Activated CD8-positive, alpha-beta memory T cell treated with anti-CD3 and anti-CD28 coated beads for 1 hour (primary cell): ENCODE measurements at places on chromosomes 6 and 20.

DNA sequence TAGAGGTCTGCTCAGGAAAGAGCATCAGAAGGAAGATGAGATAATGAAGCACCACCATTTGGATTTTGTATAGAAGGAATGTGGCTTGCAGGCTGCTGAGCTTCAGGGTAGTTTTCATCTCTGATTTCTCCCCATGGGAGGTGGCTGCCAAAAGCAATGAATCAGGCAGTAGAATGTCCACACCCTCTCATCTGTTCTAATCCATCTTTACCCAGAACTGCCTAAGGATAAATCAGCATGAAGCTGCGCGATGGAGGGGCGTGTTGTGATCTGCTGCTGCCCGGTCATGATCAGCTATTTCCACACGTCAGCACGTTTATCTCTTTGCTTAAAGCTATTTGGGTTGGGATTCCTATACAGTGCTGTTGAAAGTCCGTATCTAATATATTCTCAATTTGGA lies 295.4 kb downstream of the FOXA2 start:
- DNase-seq = no peak

GRCh38 chr6:100979267-100979666 lies 98.1 kb upstream of the ASCC3 start:
- no peak for DNase-seq

DNA sequence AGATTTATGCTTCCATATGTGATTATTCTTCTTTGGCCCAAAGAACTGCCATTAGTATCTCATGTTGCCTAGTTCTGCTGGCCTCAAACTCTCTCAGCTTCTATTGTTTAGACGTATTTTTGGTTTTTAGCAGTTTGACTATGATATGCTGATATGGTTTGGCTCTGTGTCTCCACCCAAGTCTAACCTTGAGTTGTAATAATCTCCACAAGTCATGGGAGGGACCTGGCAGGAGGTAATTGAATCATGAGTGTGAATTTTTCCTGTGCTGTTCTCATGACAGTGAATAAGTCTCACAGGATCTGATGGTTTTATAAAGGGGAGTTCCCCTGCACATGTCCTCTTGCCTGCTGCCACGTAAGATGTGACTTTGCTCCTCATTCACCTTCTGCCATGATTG lies 96.7 kb upstream of the ARG1 start:
- no peak for DNase-seq

- DNase-seq = no peak
Observed at GRCh38 chr6:49730251-49730650, 13.9 kb downstream of the CRISP3 start.

DNA sequence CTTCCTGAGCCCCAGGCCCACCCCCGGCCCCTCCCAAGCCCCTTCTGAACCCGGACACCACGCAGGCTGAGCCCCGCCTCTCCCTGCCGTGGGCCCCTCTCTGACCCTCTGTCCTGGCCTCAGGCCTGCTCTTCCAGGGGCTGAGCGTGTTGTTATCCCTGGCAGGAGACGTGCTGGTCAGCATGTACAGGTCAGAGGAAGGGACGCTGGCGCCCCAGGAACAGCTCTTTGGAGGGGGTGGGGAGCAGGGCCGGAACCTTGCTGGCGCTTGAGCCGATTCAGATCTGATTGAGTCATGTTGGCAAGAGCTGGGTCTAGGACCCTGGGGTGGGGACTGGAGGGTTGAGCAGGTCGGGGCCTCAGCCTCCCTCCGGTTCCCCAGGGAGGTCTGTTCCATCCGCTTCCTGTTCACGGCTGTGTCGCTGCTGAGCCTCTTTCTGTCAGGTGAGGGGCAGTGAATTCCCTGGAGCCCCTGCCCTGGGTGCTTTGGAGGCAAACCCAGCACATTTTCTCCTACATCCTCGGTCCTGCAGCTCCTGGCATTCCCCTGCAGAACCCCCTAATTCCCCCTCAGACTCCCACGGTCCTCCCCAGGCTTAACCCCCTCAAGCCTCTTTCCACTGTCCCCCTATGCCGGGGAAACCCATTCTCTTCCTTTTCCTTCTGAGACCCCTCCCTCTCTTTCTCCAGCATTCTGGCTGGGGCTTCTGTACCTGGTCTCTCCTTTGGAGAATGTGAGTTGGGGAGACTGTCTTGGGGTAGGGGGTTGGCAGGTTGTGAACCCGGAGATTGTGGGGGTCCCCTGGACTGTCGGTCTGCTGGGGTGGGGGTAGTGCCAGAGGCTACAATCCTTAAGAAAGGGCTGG lies 2.0 kb downstream of the SPAG4 start:
- peak; percentile 16 for DNase-seq

DNA sequence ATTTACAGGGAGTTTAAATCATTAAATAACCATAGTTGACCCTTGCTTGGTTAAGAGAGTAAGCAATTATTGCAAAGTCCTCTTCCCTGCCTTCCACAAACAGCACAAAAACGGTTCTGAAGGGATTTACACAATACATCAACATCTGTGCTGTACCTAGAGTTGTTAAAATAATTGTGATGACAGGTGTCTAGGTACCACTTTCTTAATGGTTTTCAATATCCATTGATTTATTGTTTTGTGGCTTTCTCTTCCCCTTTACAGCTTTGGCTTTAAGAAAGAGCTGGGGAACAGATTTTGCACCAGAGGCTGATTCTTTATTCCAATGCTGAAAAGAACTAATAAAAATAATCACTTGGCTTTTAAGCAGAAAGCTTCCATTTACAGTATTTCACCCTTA lies 598 bp upstream of the SOX4 start:
- DNase-seq = no peak

DNA sequence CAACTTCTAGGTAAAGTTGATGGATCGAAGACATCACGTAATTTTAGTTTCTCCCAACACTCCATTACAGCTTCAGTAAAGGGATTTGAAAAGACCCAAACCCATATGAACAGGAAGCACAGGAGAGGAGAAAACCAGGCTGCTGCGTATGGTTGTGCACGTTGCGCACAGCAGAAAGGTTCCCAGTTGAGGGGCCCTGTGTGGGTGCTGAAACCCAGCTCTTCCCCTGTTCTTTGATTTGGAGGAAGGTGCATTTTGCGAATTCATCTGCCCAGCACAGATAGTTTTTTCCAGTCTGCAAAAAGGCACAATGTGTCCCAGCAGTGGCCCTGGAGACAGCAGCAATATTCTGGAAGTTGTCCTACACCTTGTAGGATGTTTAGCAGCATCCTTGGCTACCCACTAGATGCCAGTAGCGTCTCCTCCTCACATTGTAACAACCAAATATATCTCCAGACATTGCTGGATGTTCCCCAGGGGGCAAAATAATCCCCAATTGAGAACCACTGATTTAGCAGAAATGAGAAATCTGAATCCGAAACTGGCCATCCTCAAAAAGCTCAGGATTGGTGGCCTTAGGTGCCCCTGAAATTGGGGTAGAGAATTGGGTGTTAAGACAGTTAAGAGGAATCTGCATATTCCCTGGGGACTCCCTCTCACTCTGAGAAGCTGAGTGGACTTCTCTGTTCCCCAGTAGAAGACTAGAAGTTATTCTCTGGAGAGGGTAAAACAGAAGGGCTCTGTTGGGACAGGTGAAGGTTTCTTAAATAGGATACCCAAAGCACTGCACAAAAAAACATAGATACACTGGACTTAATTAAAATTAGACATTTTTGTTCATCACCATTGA lies 12.2 kb downstream of the SUN5 start:
- no peak for DNase-seq
